Ovary (tissue), 10 donors: ENCODE measurements at places on chromosomes 13 and 19.

GRCh38 chr13:91369441-91369831, 21.9 kb downstream of the MIR17HG start:
- no peak for DNase-seq

DNA sequence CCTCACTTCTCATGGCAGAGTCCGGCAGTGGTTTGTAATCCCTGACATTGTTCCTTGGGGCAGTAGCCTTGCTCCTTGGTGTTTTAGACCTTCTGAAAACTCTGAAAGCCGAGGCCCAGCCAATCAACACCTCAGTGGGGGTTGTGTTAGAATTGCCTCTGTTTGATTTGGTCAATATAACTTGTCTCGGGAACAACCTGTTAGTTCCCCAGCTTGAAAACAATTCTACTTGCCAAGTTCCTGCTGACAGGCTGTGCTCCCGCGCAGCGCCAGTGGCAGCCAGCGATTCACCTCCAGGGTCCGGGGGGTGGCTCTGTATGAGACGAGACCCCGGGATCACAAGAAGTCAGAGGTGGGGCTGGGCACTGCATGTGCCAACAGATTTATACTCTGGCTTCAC, 81.4 kb upstream of the MEDAG start:
- DNase-seq: no peak

GRCh38 chr13:48220592-48220980, 12.4 kb upstream of the ITM2B start:
- DNase-seq: no peak

DNA sequence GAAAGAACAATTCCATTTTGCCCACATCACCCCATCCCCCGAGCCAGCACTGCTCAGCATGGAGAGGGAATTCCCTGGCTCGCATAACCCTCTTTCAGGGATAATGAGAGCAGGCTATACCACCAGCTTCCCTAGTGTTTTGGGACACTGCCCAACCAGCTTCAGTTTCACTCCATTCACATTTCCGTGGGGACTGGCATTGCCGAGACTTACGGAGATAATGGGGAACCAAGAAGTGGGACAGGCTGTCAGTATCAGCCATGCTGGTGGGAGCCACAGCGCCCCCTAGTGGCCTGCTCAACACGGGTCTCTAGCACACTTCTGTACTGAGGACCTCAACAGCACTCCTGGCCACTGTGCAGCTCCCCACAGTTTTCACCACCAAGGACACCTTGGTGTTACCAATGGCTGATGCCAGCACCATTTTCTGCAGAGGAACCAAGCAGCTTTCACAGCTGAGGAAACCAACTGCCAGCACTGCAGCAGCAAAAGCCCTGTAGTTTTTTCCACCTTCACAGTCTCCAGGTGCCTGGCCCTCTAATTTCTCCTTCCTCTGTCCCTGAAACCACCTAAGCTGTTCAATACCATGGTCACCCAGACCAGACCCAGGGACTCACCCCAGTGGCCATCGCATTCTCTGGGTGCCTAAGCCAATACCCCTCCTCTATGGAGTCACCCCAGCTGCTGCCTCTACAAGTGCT, 23.7 kb downstream of the SLC6A16 start:
- DNase-seq: no peak

DNA sequence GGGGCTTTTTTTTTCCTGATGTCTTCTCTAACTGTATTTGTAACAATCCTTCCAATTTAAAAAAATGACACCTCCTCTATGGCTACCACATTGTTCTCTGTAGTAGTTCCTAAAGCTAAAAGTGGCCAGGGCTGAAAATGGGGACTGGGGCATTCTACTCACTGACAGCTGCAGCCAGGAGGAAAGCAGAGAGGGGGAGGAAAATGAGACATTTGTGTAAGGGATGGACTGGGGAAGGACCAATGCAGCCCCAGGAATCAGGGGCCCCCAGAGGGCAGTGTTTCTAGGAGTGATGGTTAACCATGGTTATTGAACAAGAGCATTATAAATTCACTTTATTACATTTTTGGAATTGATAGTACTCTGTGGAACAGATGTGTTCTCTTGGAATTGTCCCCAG, 34.3 kb upstream of the C1QTNF9 start:
- no peak for DNase-seq

DNA sequence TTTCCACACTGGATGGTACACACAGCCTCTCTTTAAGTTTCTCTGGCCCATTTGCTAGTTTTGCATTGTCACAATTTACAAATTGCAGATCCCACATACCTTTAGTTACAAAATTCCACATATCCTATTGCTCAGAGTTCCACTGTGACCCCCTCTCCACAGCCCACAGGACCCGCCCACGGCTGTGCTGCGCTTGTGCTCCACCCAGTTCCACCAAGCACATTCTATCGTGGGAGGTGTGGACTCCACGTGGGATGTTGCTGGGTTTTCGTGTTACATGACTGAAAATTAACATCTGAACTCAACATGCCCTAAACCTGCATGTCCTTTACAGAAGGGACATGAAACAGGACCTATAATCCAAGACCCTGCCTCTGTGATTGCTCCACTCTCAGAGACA, 423.0 kb downstream of the IRS2 start:
- no peak for DNase-seq

DNA sequence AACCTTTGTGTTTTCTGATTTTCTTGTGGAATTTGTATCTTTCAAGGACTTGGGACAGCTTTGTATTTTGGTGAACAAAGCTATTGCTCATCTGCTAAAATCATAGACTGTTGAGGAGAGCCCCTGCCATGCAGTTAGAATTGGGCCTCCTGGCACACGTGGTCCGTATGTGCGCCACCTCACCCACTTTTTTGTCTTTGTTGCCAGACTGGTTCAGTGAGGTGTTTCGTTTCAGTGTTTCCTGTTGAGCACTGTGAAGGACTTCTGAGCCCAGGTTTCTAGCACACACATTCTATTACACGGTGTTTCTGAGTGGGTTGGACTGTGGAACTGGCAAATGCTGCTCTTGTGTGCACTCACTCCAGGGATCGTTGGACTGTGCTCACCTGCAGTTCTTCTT, 37.6 kb upstream of the RNF113B start:
- no peak for DNase-seq
